ENCODE measurements at places on chromosomes 2 and 18.

- DNase-seq, result no peak
These were observed 47.2 kb upstream of the DTNB start for GRCh38 chr2:25720575-25720974.

DNA sequence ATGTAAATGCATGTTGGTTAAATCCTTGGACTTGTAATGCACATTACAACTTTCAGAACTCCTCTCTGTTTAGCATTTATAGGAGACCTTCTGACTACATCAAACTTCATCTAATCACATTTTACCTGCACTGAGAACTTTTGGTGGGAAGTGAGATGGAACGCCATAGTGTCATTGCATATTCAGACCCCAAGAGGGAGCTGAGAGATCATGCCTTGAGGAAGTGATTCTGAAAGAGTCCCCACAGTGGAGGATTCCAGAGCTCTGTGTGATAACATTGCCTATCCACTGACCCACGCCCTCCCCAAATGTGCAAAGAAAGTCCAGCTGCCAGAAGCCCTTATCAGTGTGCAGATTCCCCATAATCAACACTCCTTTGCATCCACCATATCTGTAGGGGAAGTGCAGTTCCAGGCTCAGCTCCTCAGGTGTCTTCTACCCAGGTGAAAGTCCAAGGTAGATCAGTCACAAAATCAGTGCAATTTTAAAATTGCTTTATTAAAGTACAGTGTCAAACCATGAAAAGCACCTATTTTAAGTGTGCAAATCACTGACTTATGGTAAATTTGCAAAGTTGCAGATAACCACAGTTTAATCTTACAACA lies 212.4 kb downstream of the RPIA start:
- DNase-seq, result no peak

GRCh38 chr2:179393481-179393880 lies 128.8 kb upstream of the SESTD1 start:
- no peak for DNase-seq

- DNase-seq, result no peak
These were observed 108.5 kb downstream of the PLB1 start for GRCh38 chr2:28604284-28604843.

DNA sequence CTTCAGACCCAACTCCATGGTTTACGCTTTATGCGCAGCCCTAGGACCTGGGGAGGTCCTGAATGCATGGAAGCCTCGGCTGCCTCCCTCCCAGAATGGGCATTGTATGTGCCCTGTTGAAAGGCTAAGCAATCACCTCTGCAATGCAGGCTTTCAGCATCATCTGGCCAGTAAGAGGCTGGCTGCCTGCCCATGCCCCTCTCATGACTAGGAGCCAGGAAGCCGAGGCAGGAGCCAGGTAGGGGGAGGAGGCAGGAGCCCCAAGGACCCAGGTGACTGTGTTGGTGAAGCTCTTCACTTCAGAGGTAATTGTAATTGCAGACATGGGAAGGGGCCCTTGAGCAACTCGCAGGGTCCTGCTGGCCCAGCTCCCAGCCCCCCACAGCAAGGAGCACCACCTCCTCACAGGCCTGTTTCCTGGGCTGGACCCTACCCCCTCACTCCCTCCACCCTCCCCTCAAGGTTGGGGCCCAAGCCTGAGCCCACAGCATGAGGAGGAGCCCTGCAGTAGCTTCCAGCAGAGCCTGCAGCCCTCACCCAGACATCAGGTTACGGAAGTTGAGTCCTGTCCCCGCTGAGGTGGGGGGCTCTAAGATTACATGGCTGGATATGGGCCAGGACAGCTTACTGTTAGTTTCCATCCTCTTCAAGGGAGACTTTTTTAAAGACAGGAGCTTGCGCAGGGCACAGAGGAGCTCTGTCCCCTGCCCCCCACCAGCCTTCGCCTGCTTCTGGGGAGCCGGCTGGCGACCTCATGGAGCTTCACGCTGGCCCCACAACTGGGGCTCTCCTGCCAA lies 21.9 kb downstream of the CRACDL start:
- DNase-seq, result no peak
